Mammary epithelial cell (primary cell): ENCODE measurements at places on chromosomes 11 and 22. TPM values are rescaled to one million over a fixed set of nuclear protein-coding genes. Genes with fewer than 3 reads are reported as not detected.
A peak's percentile ranks its signal among the peaks of the same experiment; 100 is the strongest.

DNA sequence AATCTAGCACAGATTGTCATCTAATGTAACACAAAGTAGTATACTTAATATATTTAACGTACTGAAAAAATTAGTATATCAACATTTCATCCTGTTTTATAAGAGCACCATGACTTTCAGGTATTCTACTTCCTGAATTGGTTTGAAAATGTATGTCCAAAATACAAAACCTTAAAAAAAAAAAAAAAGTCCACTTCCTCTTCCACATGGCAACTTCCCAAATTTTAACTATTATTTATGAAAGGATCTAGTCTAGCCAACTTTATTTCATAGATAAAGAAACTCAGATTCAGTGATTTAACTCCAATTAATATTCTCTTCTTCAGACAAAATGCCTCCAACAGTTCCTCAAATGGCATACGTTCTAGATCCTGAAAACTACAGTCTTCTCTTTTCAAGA lies 44.0 kb downstream of the PIK3C2A start:
- no peak for DNase-seq

DNA sequence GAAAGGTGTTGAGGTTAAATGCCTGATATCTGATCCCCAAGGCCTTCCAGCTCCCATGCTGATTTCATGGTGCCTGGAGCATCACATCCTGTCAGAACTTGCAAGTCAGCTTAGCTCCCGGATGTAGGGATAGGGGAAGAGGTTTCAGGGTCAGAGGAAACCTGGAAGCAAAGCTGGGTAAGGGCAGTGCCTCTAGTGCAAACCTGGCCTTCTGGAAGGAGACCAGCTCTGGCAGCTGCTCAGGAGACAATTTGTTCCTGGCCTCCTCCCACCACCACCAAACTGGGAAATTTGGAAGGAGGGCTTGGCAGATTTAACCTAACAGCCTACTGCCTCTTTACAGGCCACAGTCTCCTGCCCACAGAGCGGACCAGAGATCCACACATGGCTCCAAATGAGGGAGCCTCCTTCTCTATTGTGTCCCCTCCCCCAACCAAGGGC lies 9.2 kb upstream of the TSKU start:
- peak; percentile 61 for DNase-seq

DNA sequence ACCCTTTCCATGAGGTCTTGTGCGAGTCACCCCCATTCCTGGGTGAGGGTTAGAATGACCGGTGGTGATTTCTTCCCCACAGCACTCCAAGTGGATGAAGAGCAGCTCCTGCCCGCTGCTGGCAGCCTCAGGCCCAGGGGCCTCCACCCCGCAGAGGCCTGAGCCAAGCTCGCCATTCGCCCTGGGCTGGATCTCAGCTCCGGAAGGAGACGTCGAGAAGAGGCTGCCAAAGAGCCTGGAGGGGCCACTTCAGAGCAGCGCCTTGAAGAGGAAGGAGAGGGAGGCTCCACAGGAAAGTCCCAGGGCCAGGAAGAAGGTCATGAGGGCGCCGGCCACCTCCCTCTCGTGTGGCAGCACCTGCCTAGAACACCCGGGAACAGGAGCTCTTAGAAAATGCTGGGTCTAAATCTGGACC lies 8.4 kb downstream of the SLC29A2 start:
- DNase-seq: no peak

GRCh38 chr11:34183848-34184391 lies 78.5 kb downstream of the NAT10 start:
- no peak for DNase-seq

DNA sequence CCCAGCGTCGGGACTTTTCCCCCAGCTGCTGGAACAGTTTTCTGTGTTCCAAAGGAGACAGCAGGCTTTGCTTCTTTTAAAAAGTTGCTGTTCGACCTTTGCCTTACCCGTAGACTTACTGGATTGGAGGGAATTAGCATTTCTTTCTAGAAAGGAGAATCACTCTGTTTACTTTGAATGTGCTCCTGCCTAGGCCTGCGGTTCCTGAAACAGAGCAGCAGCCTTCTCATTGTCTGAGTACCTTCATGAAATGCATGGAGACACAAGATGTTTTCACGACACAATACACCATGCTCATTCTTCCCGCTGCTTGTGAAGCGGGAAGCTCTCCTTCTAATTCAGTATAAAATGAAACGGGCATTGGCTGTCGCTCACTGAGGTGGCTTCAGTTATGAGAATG lies 196.2 kb downstream of the TBC1D22A start:
- no peak for DNase-seq

GRCh38 chr22:46908641-46909107 lies 146.2 kb downstream of the TBC1D22A start:
- DNase-seq: no peak

The NXPE1 gene
- not detected in 2 replicates for total RNA-seq

The PACS1 gene
- total RNA-seq: 34.0 TPM

The LRRC56 gene
- total RNA-seq: 0.50 TPM

The ZNF408 gene
- 15.2 TPM for total RNA-seq
